CD4-positive, alpha-beta T cell (primary cell): ENCODE measurements at places on chromosomes 4 and X.

DNA sequence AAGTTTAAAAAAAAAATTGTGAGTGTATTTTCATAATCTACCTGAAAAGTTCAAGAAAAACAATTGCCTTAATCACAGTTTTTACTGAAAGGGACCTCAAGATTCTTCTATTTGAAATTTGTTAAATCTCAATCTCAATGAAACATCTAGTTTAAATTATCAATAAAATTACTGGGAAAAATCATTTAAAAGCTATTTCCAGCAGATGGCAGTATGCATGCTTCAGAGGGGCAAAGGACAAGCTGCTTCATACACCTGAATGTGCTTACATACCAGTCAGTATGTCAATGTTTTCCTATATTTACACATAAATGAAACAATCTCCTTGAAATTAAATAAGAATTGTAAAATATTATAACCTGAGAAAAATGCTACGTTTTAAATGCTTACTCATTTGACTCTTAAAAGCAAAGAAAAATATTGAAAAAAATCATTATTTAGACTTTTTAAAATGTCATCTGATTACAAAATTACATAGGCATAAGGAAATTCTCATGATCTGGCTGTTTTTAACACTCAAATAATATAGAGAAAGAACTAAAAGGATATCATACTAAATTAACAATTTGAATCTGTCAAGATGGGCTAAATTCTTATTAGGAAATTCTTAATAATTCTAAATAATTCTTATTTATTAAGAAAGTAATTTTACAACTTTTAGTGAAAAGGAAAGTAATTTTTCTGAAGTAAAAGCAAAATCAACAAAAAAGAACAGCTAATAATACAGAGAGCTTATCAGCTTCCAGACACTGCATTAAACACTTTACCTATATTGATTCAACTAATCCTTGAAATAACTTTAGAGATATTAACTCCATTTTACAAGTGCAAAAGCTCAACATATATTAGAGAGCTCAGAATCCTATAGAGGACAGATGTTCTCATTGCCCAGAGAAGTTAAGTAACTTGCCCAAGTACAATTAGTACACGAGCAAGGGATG is 242.1 kb downstream of the ADAMTS3 start:
- DNase-seq = peak; percentile 12

- DNase-seq = no peak
Observed at GRCh38 chrX:39955625-39956024, 142.1 kb downstream of the BCOR start.

DNA sequence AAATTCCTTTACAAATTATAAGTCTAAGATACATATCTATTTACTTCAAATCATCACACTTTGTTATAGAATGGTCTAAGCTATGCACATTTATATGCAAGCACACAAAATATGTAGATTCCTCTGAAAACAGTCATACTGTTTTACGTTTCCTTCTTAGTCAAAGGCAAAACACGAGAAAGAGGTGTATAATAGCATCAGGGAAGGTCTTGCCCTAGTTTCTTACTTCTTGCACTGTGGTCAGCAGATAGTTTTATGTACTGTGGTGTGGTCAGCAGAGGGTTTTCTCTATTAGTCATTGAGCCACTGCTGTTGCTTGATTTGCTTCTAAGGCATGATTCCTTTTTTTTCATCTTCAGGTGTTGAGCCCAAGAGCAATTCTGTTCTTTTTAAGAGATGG is 117.7 kb downstream of the ADAM29 start:
- DNase-seq = no peak

DNA sequence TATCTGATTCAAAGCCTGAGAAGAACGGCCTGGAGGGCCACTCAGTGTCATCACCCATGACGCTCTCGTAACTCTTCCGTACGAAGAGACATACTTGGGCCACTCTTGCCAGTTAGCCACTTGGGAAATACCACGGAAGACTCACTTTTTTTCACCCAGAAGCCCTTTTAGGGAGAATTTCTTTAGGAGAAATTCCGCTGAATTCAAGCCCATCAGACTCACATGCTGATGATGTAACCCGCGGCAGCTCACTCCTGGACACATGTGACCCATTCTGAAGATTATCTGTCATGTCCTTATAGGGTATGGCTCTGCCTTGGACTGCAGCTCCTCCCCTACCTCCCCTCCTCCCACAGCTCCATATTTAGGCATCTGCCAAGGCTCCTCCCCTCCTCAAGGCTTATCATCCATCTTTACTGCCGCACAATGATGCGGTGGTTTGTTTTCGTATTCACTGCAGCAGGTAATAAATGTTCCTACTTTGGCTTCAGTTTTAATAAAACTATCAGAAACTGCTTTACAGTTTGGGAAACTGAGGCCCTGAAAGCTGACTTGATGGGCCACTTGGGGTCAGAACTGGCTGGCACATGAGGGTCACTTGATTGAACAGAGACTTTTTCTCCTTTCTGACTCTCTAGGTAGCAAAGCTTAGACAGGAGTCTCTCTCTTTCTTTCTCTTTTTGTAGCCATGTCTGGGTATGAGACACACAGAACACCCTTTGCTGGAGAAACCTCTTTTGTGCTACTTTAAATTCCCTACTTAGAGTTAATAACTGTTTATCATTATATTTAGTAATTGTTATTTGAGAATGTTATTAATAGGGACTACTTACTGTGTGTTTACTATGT is 42.1 kb downstream of the RHOH start:
- peak; percentile 59 for DNase-seq

DNA sequence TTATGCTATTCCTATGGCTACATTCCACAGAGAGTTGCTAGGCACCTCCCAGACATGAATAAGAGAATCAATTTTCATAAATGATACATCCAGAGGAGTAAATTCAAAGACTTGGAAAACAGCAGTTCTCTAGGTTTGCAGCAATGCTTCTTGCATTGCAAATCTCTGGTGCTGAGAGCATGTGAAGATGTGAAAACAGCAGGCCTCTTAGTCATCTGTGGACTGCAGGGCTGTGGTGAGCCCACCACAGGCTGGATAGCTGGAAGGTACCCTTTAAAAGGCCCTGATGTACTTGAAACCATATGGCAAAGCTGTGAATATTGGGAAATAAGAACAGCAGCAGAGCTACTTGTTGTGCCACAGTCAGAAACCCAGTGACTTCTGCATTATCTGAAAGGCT is 2135.9 kb downstream of the ARAP2 start:
- DNase-seq = no peak
